Peyer's patch (tissue), 4 donors: ENCODE measurements at places on chromosomes 6 and 20. TPM values are rescaled to one million over a fixed set of nuclear protein-coding genes. Genes with fewer than 3 reads are reported as not detected.

SLC22A3 gene
- 2.5 TPM for total RNA-seq

IP6K3 gene
- total RNA-seq: 5.8 TPM

- no peaks in the 10 kb centered on the region for H3K4me1 ChIP-seq
- no peaks in the 10 kb centered on the region for H3K27me3 ChIP-seq
- no peak overlapping the region for H3K27ac ChIP-seq
- no peak for DNase-seq
- no peaks in the 10 kb centered on the region for H3K36me3 ChIP-seq
- H3K4me3 ChIP-seq: no peak overlapping the region
Measured at GRCh38 chr6:88492824-88493223, 326.7 kb upstream of the CNR1 start.

- no peaks in the 10 kb centered on the region for H3K27me3 ChIP-seq
- no peaks in the 10 kb centered on the region for H3K4me1 ChIP-seq
- peaks cover 33% of the 10 kb centered on the region for H3K36me3 ChIP-seq
- H3K27ac ChIP-seq: no peak overlapping the region
Measured at GRCh38 chr6:82183642-82184282, 63.8 kb downstream of the IBTK start.

DNA sequence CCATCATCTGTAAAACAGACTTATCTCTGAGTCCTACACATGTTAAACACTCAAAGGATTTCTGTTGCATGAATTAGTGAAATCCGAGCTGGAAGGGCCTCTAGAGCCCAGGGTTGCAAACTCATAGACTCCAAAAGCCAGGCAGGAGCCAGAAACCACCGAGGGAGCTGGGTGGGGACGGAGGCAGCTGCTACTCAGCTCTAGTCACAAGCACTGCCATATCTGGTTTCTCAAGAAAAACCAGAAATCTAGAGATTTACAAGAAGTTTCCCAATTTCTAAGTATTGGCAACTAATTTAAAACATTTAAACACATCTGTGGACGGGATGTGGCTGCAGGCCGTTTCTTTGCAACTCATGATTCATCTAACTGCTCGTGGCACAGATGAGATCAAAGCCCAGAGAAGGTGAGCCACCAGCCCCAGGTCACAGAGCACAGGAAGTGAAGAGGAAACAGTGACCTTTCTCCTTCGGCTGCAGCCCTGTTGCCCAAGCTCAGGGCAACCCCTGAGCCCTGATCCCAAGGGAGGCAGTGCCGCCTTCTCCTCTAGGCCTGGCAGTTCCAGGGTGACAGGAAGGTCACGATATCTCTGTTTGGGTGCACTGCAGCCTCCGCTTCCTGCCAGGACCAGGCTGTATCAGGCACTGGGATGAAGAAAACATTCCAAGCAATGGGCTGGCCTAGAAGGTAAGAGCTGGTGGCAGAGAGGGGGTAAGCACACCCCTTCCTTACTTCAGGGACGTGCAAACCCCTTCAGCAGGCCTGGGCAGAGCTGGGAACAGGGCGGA is 26.4 kb upstream of the PTGIS start:
- H3K27ac ChIP-seq: peak overlapping the region; percentile 42
- no peaks in the 10 kb centered on the region for H3K4me1 ChIP-seq
- H3K36me3 ChIP-seq: no peaks in the 10 kb centered on the region
- no peak overlapping the region for H3K4me3 ChIP-seq
- DNase-seq: no peak
